Right ventricle myocardium inferior (tissue), 1 donor: ENCODE measurements at places on chromosomes 12 and 14. TPM values are rescaled to one million over a fixed set of nuclear protein-coding genes. Genes with fewer than 3 reads are reported as not detected.

Gene RAB5B
- 113 TPM for total RNA-seq

Gene ZBTB1
- total RNA-seq, result 22.3 TPM

Gene COX8C
- 0.51 TPM for total RNA-seq

Gene ARHGAP9
- total RNA-seq, result 6.4 TPM

Gene WASHC3
- total RNA-seq, result 37.8 TPM

Gene SLC17A8
- not detected for total RNA-seq

Gene LYZ
- 49.2 TPM for total RNA-seq

Gene PROX2
- total RNA-seq, result not detected

Gene KRT83
- not detected for total RNA-seq

Gene P2RX2
- not detected for total RNA-seq

Gene CCDC177
- not detected for total RNA-seq

Gene CCDC175
- not detected for total RNA-seq

Gene SLC8A3
- total RNA-seq, result 0.14 TPM

Gene CLIP1
- total RNA-seq, result 110 TPM

Gene WSCD2
- total RNA-seq, result 0.73 TPM

Gene KITLG
- 11.1 TPM for total RNA-seq

Gene KRT6C
- total RNA-seq, result not detected

Gene ACSM4
- total RNA-seq, result not detected

Gene PIANP
- total RNA-seq, result 0.27 TPM

Gene CHGA
- not detected for total RNA-seq

Gene CCDC184
- 1.0 TPM for total RNA-seq

Gene MAP1LC3B2
- total RNA-seq, result 3.5 TPM

Gene FAM90A1
- 0.46 TPM for total RNA-seq

Gene AMIGO2
- 2.7 TPM for total RNA-seq

Gene OTOGL
- total RNA-seq, result 0.38 TPM

Gene RFX4
- not detected for total RNA-seq

Gene CMA1
- 1.3 TPM for total RNA-seq

Gene ST8SIA1
- 3.6 TPM for total RNA-seq

Gene SCNN1A
- total RNA-seq, result 0.46 TPM

Gene ITGA7
- 479 TPM for total RNA-seq

Gene GALNT9
- not detected for total RNA-seq

Gene ABCD2
- 9.4 TPM for total RNA-seq

Gene CLEC12A
- total RNA-seq, result 6.5 TPM

Gene RASSF8
- total RNA-seq, result 26.2 TPM

Gene GARIN6
- total RNA-seq, result not detected

Gene SELPLG
- 4.9 TPM for total RNA-seq

Gene PRKAB1
- total RNA-seq, result 12.1 TPM

Gene RNASE1
- total RNA-seq, result 373 TPM

Gene CRACR2A
- 4.5 TPM for total RNA-seq

Gene ZNF410
- 16.0 TPM for total RNA-seq

Gene C12orf50
- 0.05 TPM for total RNA-seq
